Hematopoietic multipotent progenitor cell (in vitro differentiated cells): ENCODE measurements at places on chromosomes 6 and 20. TPM values are rescaled to one million over a fixed set of nuclear protein-coding genes. Genes with fewer than 3 reads are reported as not detected.

Gene RAB5IF
- total RNA-seq: 52.8 TPM

Gene SAMD3
- 0.54 TPM for total RNA-seq

Gene ERGIC3
- total RNA-seq: 650 TPM

Gene MTFR2
- 1.9 TPM for total RNA-seq

Gene DCDC2
- under 0.01 TPM for total RNA-seq

Gene GLP1R
- not detected for total RNA-seq

Gene MYH7B
- total RNA-seq: 0.54 TPM

DNA sequence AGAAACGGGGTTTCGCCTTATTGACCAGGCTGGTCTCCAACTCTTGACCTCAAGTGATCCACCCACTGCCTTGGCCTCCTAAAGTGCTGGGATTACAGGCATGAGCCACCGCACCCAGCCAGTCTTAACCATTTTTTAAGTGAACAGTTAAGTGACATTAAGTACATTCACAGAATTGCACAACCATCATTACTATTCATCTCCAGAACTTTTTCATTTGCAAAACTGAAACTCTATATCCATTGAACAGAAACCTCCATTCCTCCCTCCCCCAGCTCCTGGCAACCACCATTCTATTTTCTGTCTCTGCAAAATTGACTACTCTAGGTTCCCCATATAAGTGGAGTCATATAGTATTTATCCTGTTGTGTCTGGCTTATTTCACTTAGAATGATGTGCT, 59.7 kb downstream of the PLCB4 start:
- DNase-seq: no peak

- no peak for DNase-seq
These were observed 63.0 kb upstream of the THBS2 start for GRCh38 chr6:169316651-169317050.

DNA sequence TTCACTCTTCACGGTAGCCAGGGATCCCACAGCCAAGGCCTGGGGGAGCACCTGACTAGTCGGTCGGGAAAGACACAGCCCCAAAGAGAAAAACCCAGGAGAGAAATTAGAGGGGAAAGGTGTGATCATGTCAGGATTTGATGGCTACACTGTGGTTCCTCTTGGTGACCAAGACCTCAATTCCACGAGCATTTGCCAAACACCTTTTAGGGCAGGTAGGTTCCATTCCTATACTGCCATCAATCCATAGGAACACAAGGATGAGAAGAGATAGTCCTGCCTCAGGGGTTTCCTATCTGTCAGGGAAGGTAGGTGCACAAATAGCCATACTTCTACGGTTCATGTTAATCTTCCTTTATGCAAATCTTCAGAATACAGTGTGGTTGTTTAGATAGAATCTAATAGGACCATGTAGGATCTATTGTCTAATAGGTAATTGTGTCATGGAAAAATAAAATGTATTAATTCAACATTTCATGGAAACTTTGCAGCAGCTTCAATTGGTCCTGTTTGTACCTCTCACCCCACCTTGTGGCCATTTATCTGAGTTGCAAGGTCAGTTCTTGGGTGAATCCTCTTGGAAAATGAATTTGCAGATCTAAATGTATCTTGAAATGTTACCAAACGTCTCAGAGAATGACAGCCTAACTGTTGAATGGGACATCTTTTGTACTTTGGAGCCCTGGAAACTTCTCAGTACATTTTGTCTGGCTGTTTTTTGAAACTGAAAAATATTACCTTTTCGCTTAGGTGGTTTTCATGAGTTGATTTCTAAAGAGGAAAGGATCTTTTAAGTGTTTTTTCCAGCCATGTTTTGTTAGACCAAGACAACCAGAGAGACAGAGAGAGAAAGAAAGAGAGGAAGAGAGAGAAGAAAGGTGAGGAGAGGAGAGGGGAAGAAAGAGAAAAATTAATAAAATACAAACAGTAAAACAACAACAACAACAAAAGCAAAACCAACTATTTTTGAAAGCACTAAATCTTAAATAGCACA, 33.7 kb upstream of the IYD start:
- peak; percentile 69 for DNase-seq

DNA sequence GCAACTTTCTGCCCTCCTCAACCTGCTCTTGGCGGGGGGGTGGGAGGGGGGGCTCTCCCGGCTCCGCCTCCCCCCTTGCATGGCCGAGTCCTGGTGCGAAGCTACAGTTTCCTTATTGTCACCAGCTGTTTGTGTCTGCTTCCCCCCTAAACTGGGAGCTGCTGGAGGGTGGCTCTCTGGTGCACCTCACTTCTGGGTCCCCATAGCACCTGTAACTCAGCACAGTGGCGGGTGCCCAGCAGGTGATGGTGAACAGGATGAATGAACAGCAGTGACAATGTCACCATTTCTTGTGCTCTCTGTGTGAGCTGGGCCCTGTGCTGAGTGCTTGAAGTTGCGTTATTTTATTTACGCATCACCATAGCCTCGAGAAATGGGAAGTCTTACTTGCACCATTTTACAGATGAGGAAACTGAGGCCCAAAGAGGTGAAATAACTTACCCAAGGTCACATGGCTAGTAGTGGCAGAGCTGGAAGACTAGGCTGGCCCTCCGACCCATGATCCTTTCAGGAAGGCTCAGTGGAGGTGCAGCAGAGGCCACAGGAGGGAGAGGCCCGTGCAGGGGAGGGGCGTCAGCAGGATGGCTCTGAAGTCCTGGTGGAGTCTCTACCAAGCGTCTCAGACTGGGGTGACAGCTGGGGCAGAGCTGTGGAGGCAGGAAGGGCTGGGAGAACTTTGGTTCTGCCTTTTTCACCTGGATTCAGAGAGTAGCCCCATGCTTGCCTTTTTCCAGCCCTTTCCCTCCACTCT, 41.8 kb downstream of the SRC start:
- DNase-seq: no peak

DNA sequence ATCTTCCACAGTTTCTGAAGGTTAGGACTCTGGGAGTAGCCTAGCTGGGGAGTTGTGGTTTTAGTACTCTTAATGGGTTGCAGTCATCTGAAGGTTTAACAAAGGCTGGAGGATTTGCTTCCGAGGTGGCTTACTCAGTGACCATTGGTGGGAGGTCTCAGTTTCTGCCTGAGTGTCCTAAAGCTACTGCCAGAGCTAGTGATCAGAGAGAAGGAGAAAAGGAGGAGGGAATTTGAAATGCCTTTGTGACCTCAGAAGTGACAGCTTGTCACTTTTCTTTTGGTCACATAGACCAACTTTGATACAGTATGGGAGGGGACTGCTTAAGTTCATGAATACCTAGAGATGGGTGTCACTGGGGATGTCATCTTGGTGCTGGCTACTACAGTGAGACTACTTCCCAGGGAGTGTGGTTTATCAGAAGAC, 41.3 kb downstream of the NCOA3 start:
- no peak for DNase-seq

DNA sequence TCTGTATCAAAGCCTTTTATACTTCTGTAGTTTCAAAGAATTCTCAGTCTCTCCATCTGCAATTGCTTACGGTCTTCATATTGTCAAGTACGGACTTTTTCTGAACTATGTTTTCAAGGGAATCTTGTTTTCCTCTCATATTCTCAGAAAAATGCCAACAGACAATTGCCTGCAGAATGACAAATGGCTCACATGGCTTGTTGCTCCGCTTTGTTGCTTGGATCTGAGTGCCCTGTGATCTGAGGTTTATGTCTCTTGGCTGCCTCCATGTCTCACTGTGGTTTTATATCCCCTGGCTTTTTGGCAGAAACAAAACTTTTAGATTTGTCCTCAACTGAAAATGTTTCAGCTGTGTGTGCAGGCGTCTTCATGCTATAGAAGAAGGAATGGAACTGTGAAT, 285.4 kb upstream of the CHD6 start:
- no peak for DNase-seq

DNA sequence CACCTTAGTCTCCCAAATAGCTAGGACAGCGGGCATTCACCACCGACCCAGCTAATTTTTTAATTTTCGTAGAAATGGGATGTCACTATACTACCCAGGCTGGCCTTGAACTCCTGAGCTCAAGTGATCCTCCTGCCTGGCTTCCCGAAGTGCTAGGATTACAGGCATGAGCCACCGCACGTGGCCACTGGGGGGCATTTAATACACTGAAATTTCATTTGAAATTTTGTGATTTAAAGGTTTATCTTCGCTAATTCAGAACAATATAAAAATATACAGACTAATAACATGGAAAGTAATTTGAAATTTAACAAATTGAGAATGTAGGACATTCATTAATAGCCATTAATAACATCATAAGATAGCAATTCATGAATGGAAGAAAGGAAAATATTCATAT, 20.5 kb upstream of the TBC1D32 start:
- DNase-seq: no peak

- DNase-seq: peak; percentile 7
These were observed 6.0 kb downstream of the CST7 start for GRCh38 chr20:24955045-24955444.

GRCh38 chr6:127792616-127793015, 108.2 kb downstream of the THEMIS start:
- DNase-seq: no peak

- DNase-seq: no peak
These were observed 227.3 kb downstream of the TINAG start for GRCh38 chr6:54535568-54535967.

DNA sequence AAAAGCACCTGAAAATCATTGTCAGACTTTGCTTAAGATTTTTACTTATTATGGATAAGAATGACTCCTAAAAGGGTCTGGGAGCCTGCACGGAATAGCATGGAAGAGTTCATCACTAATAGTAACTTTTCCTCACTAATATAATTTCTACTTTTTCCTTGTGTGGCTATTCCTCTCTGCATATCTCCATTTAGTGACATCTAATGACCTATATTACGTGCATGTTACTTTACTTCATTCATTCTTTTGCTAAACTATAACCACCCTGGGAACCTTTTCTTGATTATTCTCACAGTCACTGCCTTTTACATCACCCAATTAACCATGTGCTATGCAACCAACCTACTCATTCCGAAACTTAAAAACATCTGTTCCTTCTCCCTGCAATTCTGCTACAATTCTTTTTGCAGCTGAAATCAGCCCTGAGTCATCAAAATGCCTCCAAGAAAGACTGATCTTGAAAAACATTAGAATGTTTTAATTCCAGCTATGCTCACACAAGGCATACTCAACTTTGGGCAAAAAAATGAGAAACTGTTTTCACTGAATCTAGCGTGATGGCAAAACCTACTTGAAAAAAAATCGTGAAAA, 313.3 kb downstream of the RNGTT start:
- no peak for DNase-seq

DNA sequence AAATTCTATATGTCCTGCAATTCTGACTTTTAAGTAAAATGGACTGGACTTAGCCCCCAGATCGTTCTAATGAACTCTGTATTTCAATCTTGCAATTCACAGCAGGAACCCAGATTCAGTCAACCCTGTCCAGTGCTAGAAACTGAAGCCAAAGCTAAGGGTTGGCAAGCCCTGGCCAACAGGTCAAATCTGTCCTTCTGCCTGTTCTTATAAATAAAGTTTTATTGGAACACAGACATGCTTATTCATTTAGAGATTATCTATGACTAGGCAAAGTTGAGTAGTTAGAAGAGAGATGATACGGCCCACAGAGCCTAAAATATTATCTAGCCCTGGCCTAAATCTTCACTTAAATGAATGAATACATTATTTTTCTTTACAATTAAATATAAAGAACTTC, 339.2 kb upstream of the JARID2 start:
- no peak for DNase-seq

DNA sequence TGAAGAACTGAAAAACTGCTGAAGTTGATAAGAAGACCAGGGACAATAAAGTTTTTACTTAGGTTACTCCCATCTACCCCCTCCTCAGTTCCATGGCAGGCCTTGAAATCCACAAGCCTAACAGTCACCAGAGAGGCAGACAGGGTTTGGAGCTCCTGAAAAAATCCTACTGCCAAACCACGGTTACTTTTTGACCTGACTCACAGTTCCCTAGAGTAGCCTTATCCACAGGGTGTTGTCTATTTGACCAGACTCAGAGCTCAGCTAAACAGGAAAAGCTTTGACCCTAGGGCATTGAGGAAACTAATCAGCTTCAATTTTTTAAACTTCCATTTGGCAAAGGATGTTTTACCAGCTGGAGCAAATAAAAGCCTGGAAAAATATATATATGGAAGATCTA, 257.7 kb upstream of the NT5E start:
- DNase-seq: no peak

GRCh38 chr20:24148372-24148771, 159.8 kb upstream of the GGTLC1 start:
- peak; percentile 37 for DNase-seq

GRCh38 chr20:4813076-4813862, 91.6 kb downstream of the PRND start:
- DNase-seq: peak; percentile 28

DNA sequence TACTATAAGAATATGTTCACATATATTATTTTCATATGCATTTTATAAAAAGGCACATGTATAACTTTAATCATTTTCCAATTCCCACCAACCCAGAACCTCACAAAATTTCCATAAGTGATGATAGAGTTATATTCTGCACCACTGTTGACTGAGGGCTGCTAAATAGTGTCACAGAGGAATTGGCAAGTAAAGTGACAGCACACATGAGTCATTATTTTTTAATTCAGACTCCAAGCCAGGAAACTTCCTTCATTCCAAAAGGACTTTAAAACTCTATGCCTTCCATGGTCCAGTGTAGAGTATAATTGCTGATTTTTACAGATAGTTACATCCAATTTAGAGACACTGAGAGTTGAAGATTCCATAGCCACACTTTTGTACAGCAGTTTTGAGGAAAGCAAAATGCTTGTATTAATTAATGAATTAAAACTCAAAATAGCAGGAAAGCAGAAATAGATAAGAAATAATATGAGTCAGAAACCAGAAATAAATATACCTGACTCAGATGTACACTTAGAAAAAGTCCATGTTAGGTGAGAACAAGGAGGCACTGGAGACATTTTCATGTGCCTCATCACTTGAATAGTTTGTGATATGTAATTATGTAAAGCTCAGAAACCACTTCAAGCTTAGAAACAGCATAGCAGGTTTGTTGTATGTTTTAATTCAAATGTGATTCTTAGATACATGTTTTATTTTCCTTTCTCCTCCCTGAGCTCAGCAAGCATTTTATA, 425.2 kb upstream of the OPRM1 start:
- no peak for DNase-seq

DNA sequence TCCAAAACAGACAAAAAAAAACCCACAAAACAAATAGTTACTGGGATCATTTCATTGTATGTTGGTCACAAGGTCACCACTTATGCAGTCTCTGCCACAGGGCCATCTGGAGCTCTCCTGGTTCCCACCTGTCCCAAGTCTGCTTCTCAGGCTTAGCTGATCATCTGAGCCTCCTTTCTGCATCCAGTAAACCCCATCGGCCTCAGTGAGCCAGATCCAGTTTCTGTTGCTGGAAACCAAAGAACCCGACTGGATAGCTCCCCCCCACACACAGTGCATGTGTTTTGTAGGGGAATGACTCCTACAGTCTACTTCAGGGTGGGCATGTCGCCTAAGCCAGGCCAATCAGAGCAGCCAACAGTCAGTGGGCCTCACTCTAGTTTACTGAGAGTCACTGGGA, 233.3 kb downstream of the PREX1 start:
- DNase-seq: no peak

GRCh38 chr6:15344192-15344519, 98.3 kb downstream of the JARID2 start:
- no peak for DNase-seq
